A549 treated with CORT108297 at 1 μM for 4 hours (cell line): ENCODE measurements at places on chromosomes 1 and 21. TPM values are rescaled to one million over a fixed set of nuclear protein-coding genes. Genes with fewer than 3 reads are reported as not detected.

The PIGK gene
- 20.0 to 32.8 TPM (median 22.3 TPM) in 5 replicates for total RNA-seq

The FAM167B gene
- total RNA-seq, result 0.44 to 0.87 TPM (median 0.66 TPM) in 5 replicates

The CA6 gene
- total RNA-seq, result not detected in 5 replicates

The ZNF593OS gene
- 0.09 to 0.47 TPM in 2 of 5 replicates, not detected in the others for total RNA-seq

The RXRG gene
- total RNA-seq, result not detected in 5 replicates

The OR2L5 gene
- total RNA-seq, result not detected in 5 replicates

The FOXO6 gene
- 0.43 to 0.71 TPM (median 0.62 TPM) in 5 replicates for total RNA-seq

The PGBD5 gene
- total RNA-seq, result 0.65 to 0.85 TPM (median 0.70 TPM) in 5 replicates

The FLVCR1 gene
- total RNA-seq, result 14.3 to 18.3 TPM (median 15.8 TPM) in 5 replicates

The OLIG2 gene
- not detected in 5 replicates for total RNA-seq

The DCDC2B gene
- not detected in 5 replicates for total RNA-seq
